ENCODE measurements at places on chromosomes 2 and 18. TPM values are rescaled to one million over a fixed set of nuclear protein-coding genes. Genes with fewer than 3 reads are reported as not detected.

SATB2 gene
- total RNA-seq = 3.5 TPM

GPR155 gene
- 17.3 TPM for total RNA-seq

RIOK3 gene
- 74.9 TPM for total RNA-seq

SLC25A12 gene
- 56.0 TPM for total RNA-seq

KCNF1 gene
- total RNA-seq = 0.32 TPM

UPP2 gene
- total RNA-seq = 0.16 TPM

MYO7B gene
- 0.11 TPM for total RNA-seq

COL6A3 gene
- 1,173 TPM for total RNA-seq

POTEC gene
- not detected for total RNA-seq

GALNT14 gene
- 2.9 TPM for total RNA-seq

FTCDNL1 gene
- total RNA-seq = 0.85 TPM

DPY30 gene
- total RNA-seq = 59.8 TPM

CAPN14 gene
- 0.42 TPM for total RNA-seq

PLEKHH2 gene
- total RNA-seq = 53.6 TPM

ARHGAP28 gene
- 84.0 TPM for total RNA-seq

TRIB2 gene
- 51.3 TPM for total RNA-seq

DSEL gene
- 49.3 TPM for total RNA-seq

SPP2 gene
- not detected for total RNA-seq

C1QL2 gene
- not detected for total RNA-seq

ABCG8 gene
- total RNA-seq = not detected

SAG gene
- not detected for total RNA-seq

INO80D gene
- total RNA-seq = 30.0 TPM

UBXN2A gene
- total RNA-seq = 33.6 TPM
